ENCODE measurements at places on chromosomes 2 and 18. TPM values are rescaled to one million over a fixed set of nuclear protein-coding genes. Genes with fewer than 3 reads are reported as not detected.
A peak's percentile ranks its signal among the peaks of the same experiment; 100 is the strongest.

NEMP2 gene
- total RNA-seq = 9.5 TPM

FABP1 gene
- not detected for total RNA-seq

KCNS3 gene
- 28.7 TPM for total RNA-seq

RFTN2 gene
- 4.3 TPM for total RNA-seq

NHEJ1 gene
- total RNA-seq = 13.0 TPM

TMEM200C gene
- 0.50 TPM for total RNA-seq

CENPO gene
- 5.3 TPM for total RNA-seq

GAREM2 gene
- 2.0 TPM for total RNA-seq

SP5 gene
- total RNA-seq = 1.9 TPM

DNA sequence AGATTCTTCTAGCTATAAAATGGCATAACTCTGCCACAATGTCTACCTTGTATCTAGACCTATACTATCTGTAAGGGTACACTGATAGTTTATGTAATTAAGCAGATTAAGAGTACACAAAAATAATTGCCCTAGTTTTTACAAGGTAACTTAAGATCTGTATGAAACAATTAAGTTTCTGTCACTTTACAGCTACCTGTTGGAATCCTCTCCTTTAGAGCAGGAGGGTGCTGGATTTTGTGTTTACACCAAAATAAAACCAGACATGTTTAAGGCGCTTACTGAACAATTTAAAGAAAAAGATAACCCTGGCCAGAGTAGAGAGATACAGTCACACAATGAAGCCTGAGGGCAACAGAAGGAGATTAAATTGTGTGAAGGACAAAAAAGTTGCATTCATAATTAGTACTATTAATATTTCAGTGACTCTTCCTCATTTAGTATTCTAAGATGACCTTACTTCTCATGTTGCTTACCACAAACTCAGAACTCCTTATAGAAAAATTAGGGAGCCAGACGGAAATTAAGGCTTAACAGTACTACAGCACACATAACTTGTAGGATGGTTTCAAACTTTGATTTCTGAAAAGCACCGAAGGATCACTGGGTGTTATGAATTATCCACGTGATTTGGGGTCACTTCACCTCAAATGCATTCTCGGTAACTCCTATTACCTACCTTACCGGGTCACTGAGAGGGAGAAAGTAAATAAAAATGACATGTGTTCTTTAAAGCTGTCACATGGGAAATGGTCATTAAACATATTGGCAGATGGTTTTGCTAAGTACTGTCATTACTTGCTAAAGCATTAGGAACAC is 1.0 kb downstream of the DARS1 start:
- H3K4me1 ChIP-seq = peaks cover 29% of the 10 kb centered on the region
- peaks cover 20% of the 10 kb centered on the region for H3K36me3 ChIP-seq
- H3K27me3 ChIP-seq = no peaks in the 10 kb centered on the region
- DNase-seq = no peak
- H3K4me3 ChIP-seq = peak overlapping the region; percentile 89
- H3K27ac ChIP-seq = peak overlapping the region; percentile 97

DNA sequence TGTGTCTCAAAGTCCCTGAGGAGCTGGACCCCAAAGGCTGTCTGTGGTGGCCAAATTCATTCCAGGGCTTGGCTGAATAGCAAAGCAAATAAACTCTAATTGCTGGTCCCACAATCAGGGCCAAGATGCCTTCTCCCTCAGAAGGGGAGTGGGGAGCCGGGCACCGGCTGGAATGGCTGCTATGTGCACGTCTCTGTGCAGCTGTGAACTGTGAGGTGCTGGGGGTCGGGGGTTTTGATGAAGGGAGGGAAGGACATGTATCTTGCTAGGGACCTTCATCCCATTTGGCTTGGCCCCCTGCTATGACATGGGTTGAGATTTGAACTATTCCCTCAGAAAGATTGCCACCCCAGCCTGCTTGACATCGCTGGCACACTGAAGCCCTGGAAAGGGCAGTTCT is 60.4 kb downstream of the CIB4 start:
- no peaks in the 10 kb centered on the region for H3K36me3 ChIP-seq
- no peak overlapping the region for H3K27ac ChIP-seq
- H3K4me3 ChIP-seq = no peak overlapping the region

DNA sequence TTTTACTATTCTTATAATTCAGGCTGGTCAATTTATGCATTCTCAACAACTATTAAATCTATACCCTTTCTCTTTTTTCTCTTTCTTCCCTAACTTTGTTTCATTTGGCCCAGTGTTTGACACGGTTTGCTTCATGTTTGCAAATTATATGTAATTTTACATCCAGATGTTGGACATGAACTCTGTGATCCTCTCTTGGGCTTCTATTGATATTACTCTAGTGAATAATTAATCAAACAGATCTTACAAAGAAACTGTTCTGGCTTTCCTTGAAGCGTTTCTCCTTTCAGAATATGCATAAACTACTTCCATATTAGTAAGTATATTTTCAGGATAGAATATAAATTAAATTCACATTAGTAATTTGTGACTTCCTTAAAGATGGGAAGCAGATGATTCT is 225.1 kb upstream of the TMEFF2 start:
- no peak overlapping the region for H3K4me3 ChIP-seq
- no peaks in the 10 kb centered on the region for H3K27me3 ChIP-seq
- H3K27ac ChIP-seq = no peak overlapping the region

GRCh38 chr2:162839419-162839818 is 852 bp upstream of the KCNH7 start:
- no peaks in the 10 kb centered on the region for H3K4me1 ChIP-seq
- peaks cover 19% of the 10 kb centered on the region for H3K27me3 ChIP-seq
- no peak overlapping the region for H3K27ac ChIP-seq
- no peaks in the 10 kb centered on the region for H3K36me3 ChIP-seq
- no peak overlapping the region for H3K4me3 ChIP-seq
- no peak for DNase-seq

GRCh38 chr2:237967463-237967951 is 693 bp downstream of the UBE2F start:
- H3K27me3 ChIP-seq = no peaks in the 10 kb centered on the region
- H3K27ac ChIP-seq = peak overlapping the region; percentile 69
- DNase-seq = peak; percentile 69
- H3K36me3 ChIP-seq = no peaks in the 10 kb centered on the region
- peaks cover 36% of the 10 kb centered on the region for H3K4me1 ChIP-seq

DNA sequence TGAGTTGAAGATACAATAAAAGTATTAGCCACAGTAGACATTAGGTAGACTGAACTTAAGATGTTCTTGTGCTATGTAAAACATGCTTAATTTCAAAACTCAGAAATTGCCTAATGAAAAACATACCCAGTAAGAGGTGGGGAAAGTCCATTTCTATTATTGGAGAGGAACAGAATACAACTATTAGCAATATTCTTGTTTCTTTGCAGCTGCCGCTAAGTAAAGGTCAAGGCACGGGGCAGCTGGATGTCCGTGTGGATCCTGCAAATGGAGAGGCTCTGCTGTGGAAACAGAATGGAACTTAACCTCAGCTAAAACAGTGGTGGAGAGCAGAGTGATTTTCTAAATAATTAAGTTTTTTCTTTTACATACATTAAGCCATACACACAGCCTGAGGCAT is 139.2 kb upstream of the ARHGAP28 start:
- H3K36me3 ChIP-seq = no peaks in the 10 kb centered on the region
- no peak for DNase-seq
- H3K27ac ChIP-seq = no peak overlapping the region
- H3K4me3 ChIP-seq = no peak overlapping the region
- no peaks in the 10 kb centered on the region for H3K27me3 ChIP-seq
- H3K4me1 ChIP-seq = peaks cover 10% of the 10 kb centered on the region

GRCh38 chr18:3219241-3219630 is 532 bp downstream of the MYOM1 start:
- H3K36me3 ChIP-seq = no peaks in the 10 kb centered on the region
- H3K27ac ChIP-seq = no peak overlapping the region
- DNase-seq = no peak

- no peaks in the 10 kb centered on the region for H3K4me1 ChIP-seq
- H3K4me3 ChIP-seq = no peak overlapping the region
- no peak for DNase-seq
- no peaks in the 10 kb centered on the region for H3K27me3 ChIP-seq
These were observed 425.1 kb downstream of the CBLN2 start for GRCh38 chr18:72119082-72119481.

DNA sequence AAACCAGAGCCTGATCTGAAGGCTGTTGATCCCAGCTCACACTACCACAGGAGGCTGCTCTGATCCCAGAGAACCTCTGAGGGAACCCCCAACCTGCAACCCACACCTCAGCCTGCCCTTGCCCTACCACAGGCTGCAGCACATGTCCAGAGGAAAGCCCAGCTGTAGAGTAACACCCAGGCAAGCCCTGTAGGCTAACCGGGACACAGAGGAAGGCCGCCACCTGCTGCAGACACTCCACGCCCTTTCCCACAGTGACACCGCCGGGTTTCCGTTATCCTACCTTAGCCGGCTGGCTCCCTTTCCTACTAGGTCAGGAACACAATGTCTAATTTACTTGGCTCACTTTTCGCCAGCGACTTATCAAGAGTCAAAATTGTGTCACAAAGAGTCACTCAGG is 266.7 kb upstream of the KLHL29 start:
- no peak overlapping the region for H3K27ac ChIP-seq
- no peak for DNase-seq
- H3K4me3 ChIP-seq = no peak overlapping the region
- H3K27me3 ChIP-seq = no peaks in the 10 kb centered on the region

- H3K27me3 ChIP-seq = peaks cover 16% of the 10 kb centered on the region
- H3K4me1 ChIP-seq = no peaks in the 10 kb centered on the region
- H3K36me3 ChIP-seq = no peaks in the 10 kb centered on the region
- no peak overlapping the region for H3K4me3 ChIP-seq
- DNase-seq = no peak
These were observed 32.6 kb upstream of the E2F6 start for GRCh38 chr2:11498543-11499034.

- H3K27ac ChIP-seq = no peak overlapping the region
- H3K4me1 ChIP-seq = no peaks in the 10 kb centered on the region
- no peaks in the 10 kb centered on the region for H3K36me3 ChIP-seq
- peaks cover 5% of the 10 kb centered on the region for H3K27me3 ChIP-seq
- no peak overlapping the region for H3K4me3 ChIP-seq
- DNase-seq = no peak
These were observed 363.0 kb downstream of the SS18 start for GRCh38 chr18:25727281-25727985.

GRCh38 chr2:147688242-147688641 is 156.6 kb upstream of the ACVR2A start:
- H3K4me3 ChIP-seq = no peak overlapping the region
- DNase-seq = no peak
- H3K27me3 ChIP-seq = no peaks in the 10 kb centered on the region
- no peak overlapping the region for H3K27ac ChIP-seq

GRCh38 chr2:127528487-127528886 is 2.2 kb upstream of the IWS1 start:
- no peaks in the 10 kb centered on the region for H3K27me3 ChIP-seq
- no peak overlapping the region for H3K27ac ChIP-seq
- H3K4me1 ChIP-seq = peaks cover 22% of the 10 kb centered on the region
- peaks cover under 1% of the 10 kb centered on the region for H3K36me3 ChIP-seq

- no peaks in the 10 kb centered on the region for H3K36me3 ChIP-seq
- no peaks in the 10 kb centered on the region for H3K27me3 ChIP-seq
- no peak overlapping the region for H3K27ac ChIP-seq
- H3K4me3 ChIP-seq = no peak overlapping the region
These were observed 5.3 kb downstream of the SAG start for GRCh38 chr2:233312874-233313273.

DNA sequence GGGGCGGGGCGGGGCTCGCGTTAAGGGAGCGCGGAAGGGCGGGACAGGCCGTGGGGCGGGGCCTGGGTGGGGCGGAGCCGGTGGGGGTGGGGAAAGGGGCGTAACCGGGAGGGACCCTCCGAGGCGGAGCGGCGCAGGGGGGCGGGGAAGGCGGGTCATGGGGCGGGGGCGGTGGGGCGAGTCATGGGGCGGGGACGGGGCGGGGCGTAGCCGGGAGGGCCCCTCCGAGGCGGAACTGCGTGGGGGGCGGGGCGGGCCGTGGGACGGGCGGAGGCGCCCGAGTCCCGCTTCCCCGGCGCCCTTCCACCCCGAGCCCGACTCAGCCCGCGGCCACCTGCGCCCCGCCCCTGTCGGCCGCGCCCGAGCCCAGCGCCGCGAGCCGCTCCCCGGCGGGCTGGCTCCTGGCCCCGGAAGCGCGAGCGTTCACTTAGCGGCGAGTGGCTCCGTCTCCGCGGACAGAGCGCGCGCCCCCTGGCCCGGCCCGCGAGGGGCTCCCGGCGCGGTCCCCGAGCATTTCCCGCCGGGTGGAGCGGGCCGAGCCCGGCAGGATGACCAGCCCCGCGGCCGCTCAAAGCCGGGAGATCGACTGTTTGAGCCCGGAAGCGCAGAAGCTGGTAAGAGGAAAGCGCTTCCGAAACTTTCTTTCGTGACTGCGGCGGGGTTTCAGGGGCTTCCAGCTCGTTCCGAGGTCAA is 64.7 kb downstream of the LRRFIP1 start:
- DNase-seq = peak; percentile 99
- peaks cover 83% of the 10 kb centered on the region for H3K4me1 ChIP-seq
- H3K36me3 ChIP-seq = no peaks in the 10 kb centered on the region

DNA sequence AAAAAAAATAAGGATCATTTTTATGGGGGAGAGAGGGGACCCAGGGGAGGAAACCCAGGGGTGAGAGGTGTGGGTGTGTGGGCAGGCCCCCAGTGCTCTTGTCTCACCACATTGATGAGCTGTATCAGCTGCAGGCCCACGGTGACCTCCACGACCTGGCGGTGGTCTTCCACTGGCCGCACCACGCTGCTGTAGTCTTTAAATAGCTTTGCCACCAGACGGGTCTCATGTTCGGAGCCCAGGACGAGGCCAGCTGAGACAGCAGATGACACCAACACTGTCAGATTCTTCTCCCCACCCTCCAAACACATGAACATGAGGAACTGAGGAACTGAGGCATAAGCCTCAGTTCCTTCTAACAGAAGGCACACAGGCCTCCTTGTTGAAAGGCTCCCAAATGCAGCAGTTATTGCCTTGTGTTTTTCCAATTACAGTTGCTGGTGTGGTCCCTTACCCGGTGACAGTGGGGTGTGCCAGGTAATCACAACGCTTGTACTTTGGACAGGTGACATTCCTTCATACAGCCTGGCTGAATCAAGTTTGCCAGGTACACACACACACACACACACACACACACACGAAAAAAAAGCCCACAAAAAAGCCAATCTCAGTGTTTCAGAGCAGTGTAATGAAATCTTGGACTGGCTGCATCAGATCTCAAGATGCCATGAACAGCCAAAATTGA is 4.7 kb downstream of the CHRNA1 start:
- H3K4me3 ChIP-seq = no peak overlapping the region
- no peaks in the 10 kb centered on the region for H3K27me3 ChIP-seq
- H3K27ac ChIP-seq = no peak overlapping the region

GRCh38 chr2:207328944-207329386 is 163.2 kb upstream of the KLF7 start:
- H3K27ac ChIP-seq = no peak overlapping the region
- no peaks in the 10 kb centered on the region for H3K36me3 ChIP-seq
- no peak for DNase-seq
- peaks cover 13% of the 10 kb centered on the region for H3K4me1 ChIP-seq
- H3K4me3 ChIP-seq = no peak overlapping the region

Data from lower lobe of right lung (tissue), 2 donors.